ENCODE measurements at places on chromosomes 5 and 9. TPM values are rescaled to one million over a fixed set of nuclear protein-coding genes. Genes with fewer than 3 reads are reported as not detected.

DNA sequence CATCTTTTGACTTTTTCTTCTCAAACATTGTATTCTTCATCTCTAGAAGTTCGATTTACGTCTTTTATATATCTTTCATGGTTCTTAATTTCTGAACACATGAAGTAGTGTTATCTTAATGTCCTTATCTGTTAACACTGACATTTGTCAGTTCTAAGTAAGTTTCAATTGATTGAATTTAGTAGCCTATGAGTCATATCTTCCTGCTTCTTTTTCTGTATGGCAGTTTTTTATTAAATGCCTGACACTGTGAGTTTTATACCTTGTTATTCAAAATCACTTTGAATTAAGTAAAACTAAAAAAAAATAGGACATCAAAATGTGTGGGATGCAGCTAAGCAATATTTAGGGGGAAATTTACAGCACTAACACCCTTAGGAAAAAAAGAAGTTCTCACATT, 707.0 kb upstream of the ACO1 start:
- no peak for DNase-seq

GRCh38 chr5:45609661-45610060, 86.5 kb downstream of the HCN1 start:
- DNase-seq = no peak

- peak; percentile 13 for DNase-seq
These were observed 2.3 kb downstream of the RXFP3 start for GRCh38 chr5:33938507-33938796.

DNA sequence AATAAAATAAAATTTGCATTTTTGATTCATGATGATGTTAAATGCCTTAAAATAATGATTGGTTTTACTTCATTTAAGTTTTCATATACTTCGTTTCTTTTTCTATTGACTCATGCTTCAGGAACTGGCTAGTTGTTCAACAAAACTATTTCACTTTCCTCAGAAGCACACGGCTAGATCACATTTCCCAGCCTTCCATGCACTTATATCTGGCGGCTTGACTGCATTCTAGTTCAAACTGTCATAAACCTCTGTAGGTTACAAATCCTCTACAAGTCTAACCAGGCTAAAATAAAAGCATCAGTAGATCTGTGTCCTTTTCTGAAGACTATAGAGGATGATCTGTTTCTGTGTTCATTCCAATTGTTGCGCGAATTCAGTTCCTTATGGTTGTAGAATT, 46.3 kb upstream of the CNTLN start:
- DNase-seq = no peak

GRCh38 chr5:179410291-179411160, 65.3 kb upstream of the ADAMTS2 start:
- no peak for DNase-seq

GRCh38 chr9:69806627-69807026, 14.0 kb upstream of the CFAP95 start:
- DNase-seq = no peak

- DNase-seq = no peak
These were observed 67.4 kb downstream of the ARRDC3 start for GRCh38 chr5:91315701-91316100.

- DNase-seq = no peak
These were observed 795.6 kb downstream of the PTPRD start for GRCh38 chr9:9817176-9817575.

- no peak for DNase-seq
These were observed 31.0 kb downstream of the TNPO1 start for GRCh38 chr5:72847439-72847838.

DNA sequence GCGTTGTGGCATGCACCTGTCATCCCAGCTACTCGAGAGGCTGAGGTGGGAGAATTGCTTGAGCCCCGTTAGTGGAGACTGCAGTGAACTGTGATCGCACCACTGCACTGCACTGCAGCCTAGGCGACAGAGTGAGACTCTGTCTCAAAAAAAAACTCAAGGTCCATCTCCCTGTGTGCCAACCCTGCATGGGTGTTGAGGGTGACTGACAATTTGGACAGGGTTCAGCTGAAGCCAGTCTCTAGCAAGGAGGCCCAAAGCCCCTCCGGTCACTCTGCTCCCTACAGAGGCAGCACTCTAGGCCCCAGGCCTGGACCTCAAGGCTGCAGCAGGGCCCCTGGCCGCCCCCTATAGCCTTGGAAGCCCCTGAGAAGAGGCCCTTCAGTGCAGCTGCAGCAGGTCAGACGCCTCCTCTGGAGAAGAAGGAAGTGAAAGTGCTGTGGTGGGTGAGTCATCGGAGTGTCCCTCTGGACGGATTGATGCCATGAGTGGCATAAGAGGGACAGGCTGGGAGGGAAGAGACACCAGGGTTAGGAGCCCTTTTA, 39.2 kb upstream of the NEK6 start:
- DNase-seq = no peak

DNA sequence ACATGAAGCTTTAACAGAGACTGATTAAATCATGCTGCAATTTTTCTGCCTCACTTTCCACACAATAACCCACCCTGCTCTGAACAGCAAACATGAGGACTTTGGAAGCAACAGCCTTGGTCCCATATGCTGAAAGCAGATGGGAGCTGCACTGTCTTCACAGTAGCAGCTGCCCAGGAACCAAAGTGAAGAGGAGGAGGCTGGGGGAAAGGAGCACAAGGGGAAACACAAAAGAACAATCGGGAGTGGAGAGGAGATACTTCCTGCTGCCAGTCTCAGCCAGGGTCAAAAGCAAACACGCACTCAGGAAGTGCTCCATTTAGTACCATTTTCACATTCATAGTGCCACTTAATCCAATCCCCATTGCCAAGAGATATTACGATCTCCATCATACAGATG, 183.3 kb upstream of the PUM3 start:
- DNase-seq = peak; percentile 58

DNA sequence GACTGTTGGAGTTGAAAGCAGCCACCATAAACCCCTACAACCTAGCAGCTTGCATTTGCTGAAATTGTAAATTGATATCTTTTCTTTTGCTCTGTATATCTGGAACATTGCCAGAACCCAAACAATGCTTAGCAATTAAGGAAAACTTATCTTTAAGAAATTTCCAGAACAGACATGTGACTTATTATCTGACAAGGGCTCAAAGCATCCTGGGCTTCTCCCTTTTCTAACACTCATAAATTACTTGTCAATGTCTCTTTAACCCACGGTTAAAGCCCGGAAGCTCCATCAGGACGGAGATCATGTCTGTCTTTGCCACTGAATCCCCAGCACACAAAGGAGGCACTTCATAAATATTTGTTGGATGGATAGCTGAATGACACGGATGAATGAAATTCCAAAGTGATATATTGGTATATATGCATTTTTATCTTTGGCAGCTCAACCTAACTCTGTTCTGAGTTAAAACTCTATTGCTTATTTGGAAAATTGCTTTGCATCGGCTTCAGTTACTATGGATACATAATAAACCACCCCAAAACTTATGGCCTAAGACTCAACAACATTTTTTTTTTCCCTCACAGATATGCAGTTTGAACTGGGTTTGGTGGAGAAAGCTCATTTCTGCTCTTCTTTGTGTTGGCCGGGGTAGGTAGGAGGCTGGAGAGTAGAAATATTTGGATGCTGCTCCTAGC, 103.1 kb upstream of the CLINT1 start:
- peak; percentile 47 for DNase-seq

- DNase-seq = no peak
These were observed 82.1 kb upstream of the ASS1 start for GRCh38 chr9:130362691-130363090.

DNA sequence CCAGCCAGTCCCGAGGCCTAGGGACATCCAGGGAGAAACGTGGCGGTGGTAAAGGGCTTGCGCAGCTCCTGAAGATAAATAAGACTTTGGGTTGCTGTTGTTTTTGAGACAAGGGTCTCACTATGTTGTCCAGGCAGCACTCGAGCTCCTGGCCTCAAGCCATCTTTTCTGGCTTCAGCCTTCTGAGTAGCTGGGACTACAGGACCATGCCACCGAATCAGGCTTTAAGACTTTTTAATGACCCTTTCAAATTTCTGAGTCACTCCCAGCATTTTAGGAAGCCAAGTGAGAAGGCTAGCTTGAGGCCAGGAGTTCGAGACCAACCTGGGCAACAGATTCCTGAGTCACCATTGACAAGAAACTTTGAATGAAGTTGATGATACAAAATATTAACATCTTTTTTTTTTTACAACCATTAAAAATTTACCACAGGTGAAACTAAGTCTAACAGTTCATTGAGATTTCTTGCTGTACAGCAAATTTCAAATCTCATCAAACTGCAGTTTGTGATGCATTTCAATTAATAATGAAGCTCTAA, 817 bp upstream of the GNE start:
- DNase-seq = no peak

The PCDHB5 gene
- 57.4 TPM for polyA plus RNA-seq

The ERCC8 gene
- 5.6 TPM for polyA plus RNA-seq

The ELOVL7 gene
- 6.5 TPM for polyA plus RNA-seq

The SMIM33 gene
- polyA plus RNA-seq = not detected

The OR13C9 gene
- polyA plus RNA-seq = not detected

The AJM1 gene
- polyA plus RNA-seq = 10.5 TPM

The ADGRV1 gene
- 7.8 TPM for polyA plus RNA-seq

The BHMT2 gene
- polyA plus RNA-seq = 1.7 TPM

The ZNF300 gene
- polyA plus RNA-seq = 5.0 TPM

The SNCAIP gene
- polyA plus RNA-seq = 42.2 TPM

Data from brain (organoid and tissue), 16 donors.